Memory B cell (primary cell): ENCODE measurements at places on chromosomes 3 and 15.

DNA sequence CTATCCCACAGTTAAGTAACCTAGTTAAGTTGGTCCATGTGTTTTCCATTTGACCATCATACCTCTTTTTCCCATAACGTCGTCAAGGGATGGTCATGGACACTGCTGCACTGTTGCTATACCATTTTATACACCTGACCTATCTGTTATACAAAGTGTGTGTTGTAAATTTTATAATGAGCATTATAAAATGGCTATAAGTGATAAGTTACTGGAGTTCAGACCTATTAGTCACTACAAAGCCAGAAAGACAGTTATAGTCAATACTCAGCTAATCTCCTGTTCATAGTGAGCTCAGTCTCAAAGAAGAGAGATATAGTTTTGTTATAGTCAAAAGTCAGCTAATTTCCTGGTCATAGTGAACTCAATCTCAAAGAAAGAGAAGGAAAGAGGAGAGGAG, 18.9 kb upstream of the CTNNB1 start:
- DNase-seq: no peak

- no peak for DNase-seq
Measured at GRCh38 chr15:88076328-88076727, 180.2 kb downstream of the NTRK3 start.

DNA sequence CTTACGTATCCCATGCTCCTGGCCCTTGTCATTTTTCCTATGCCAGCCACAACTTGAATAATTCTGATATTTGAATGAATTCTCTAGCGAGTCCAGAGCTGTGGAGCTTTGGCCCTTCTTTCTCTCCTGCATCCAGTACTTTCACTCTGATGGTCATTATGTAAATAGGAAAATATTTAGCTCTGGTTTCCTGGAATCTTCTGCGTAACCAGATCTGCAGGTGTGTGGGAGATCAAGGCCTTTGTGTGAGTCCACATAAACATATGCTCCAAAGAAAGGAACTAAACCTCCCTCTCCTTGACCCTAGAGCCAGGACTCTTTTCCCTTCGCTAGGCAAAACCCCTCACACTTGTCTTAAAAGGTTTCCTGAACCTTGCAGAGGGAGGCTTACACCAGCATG, 132.5 kb upstream of the THBS1 start:
- no peak for DNase-seq

GRCh38 chr15:62802612-62803011, 239.9 kb upstream of the TPM1 start:
- DNase-seq: no peak

DNA sequence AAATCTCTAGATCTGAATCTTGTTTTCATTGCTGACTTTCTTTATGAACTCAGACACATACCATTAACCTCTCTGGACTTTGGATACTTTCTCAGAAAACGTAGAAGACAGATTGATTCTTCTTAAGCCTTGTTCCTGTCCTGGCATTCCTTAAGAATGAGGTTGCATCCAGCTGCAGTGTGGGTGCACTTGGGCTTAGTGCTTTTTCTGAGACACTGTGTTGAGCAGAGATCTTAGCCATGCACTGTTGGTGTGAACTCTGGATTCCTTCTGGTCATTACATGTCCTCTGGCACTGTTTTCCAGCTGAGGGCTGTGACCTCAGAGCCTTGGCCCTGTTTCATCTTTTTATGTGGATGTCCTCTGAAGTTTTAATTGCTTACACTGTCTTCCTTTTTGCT, 428.3 kb downstream of the CNTN4 start:
- no peak for DNase-seq

DNA sequence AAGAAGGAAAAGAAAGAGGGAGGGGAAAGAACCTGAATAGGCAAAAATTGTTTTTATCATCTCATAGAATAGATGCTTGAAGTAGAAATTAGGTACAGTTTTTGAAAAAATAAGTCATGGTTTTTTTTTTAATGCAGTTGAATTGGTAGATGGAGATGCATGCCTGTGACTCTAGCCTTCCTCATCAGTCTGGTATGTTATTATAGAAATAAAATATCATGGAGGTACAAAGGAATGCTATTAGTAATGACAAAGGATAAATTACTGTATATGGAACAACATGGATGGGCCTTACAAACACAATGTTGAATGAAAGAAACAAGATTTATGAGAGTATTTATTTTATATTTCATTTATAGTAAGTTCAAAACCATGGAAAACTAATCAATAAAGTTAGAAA, 162.4 kb upstream of the GALNT15 start:
- no peak for DNase-seq

DNA sequence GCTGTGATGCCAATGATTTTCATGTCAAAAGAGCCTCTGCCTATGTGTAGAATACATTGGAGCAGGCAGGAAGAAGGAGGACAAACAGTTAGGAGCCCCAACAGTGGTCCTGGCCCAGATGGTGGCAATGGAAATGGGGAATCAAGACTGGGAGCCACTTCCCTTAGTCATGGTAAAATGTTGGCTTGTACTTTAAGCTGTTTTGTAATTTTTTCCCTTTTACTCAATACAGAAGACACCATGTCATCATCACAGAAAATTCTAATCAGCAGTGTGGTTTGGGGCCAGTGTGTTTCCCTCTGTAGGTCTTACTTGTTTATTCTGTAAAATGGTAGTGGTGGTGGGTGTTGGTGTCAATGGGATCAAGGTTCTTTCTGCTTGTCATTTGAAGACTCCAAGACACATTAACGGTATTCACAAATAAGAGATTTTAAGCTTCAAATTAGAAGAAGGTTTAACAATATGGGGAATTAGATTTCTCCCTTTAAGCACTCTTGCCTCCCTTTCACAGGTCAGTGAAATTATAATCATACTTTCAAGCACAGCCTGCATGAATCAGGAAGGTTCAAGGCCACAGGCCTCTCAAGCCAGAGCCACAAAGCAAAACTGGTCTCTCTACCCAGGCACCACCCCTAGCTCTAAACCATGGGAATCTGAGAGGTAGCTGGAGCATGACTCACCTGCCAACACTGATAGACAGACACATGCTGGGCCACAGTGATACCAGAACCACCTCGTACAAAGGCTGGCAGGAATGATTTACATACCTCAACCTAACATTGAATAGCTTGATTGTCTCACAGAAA, 24.9 kb downstream of the SIAH2 start:
- DNase-seq: no peak

GRCh38 chr3:14780927-14781507, 37.7 kb upstream of the FGD5 start:
- DNase-seq: no peak

DNA sequence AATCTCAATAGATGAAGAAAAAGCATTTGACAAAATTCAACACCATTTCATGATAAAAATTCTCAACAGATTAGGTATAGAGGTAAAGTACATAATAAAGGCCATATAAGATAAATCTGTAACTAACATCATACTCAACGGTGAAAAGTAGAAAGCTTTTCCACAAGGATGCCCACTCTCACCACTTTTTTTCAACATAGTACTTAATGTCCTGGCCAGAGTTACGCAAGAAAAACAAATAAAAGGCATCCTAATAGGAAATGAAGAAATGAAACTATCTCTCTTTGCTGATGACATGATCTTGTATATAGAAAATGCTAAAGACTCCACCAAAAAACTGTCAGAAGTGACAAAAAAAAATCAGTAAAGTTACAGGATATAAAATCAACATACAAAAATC, 33.0 kb downstream of the THBS1 start:
- no peak for DNase-seq

DNA sequence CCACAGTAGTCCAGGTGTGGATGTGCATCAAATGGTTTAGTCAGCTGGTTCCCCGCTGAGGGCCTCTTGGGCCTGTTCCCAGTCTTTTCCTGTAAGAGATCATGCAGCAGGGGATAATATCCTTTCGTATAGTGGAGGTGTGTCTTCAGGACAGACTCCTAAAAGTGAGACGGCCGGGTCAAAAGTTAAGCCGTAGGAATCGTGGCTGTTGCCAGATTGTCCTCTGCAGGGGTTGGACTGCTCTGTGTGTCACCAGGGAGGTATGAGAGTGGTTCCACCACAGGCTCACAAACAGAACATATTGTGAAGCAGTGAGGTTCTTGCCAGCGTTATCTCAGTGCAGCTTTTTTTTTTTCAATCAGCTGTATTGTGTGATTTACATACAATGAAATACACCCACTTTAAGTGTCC, 95.0 kb downstream of the VGLL4 start:
- no peak for DNase-seq

GRCh38 chr3:190172751-190173150, 52.1 kb upstream of the P3H2 start:
- DNase-seq: no peak

GRCh38 chr3:188530226-188530625, 376.3 kb downstream of the LPP start:
- DNase-seq: no peak

GRCh38 chr15:74783072-74783807, 1.4 kb downstream of the CSK start:
- DNase-seq: no peak

DNA sequence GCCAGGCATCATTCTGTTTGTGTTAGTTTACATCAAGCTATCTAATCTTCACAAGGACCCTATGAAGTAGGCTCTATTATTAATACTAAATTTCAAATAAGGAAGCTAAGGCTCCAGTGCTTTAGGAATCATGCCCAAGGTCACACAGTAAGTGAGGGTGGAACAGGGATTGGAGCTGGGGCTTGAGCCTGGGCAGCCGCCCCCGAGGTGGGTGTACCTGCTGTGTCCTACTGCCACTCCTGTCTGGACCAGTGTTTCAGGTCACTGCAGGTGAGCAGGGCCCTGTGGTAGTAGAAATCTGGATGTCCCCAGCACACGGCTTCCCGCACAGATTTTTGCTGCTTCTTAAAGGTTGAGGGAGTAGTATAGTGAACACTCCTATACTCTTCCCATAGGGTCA, 6.5 kb downstream of the KLF13 start:
- DNase-seq: no peak

GRCh38 chr15:29612096-29612495, 210.2 kb downstream of the TJP1 start:
- DNase-seq: no peak

- DNase-seq: no peak
Measured at GRCh38 chr15:43135351-43135750, 2.0 kb downstream of the TMEM62 start.

DNA sequence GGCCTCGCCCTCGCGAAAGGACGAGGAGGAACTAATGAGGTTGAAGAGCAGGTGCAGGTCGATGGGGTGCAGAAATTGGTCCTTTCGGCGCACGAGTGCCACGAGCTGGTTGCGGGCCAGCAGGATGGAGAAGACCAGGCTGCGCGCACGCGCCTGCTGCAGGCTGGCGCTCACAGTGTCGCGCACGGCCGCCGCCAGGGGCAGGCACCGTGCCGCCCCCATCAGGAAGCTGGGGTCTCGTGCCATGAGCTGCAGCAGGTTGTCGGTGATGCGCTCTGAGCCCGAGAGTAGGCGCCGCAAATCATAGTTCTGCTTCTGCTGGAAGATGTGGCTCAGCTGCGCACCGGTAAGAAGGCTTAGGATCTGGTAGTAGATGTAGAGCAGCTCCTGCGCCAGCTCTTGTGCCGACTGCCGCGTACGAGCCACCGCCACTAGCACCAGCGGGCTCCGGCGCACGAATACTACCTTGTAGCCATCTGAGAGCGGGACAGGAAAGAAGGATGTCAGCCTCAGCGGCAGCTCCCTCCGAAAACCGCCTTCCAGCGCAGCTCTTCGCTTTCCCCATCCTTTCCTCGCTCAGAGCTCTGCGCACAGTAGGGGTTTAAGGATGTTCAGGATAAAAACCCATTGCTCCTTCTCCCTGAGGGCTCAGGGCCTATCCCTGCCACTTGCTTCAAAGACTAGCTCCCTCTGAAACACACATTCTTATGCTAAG, 6.9 kb upstream of the MST1R start:
- no peak for DNase-seq

DNA sequence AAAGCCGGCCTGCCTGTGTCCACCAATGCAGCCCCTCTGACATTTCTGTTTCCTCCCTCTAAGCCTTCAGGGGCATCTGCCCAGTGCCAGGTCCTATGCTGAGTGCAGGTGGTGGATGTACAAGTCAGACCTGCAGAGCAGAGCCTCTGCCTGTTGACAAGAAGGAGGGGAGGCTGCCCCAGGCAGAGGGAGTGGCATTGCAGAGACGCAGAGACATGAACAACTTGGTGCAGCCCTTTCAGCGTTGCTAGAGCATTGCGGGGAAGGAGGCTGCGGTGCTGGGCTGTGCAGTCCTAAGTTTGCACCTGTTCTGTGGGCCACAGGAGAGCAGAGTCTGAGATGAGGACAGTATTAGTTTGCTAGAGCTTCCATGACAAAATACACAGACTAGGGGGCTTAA, 65.2 kb downstream of the LSM3 start:
- DNase-seq: no peak

GRCh38 chr3:32056559-32057290, 49.7 kb upstream of the GPD1L start:
- DNase-seq: no peak

- DNase-seq: no peak
Measured at GRCh38 chr3:61928039-61928438, 366.7 kb downstream of the PTPRG start.

DNA sequence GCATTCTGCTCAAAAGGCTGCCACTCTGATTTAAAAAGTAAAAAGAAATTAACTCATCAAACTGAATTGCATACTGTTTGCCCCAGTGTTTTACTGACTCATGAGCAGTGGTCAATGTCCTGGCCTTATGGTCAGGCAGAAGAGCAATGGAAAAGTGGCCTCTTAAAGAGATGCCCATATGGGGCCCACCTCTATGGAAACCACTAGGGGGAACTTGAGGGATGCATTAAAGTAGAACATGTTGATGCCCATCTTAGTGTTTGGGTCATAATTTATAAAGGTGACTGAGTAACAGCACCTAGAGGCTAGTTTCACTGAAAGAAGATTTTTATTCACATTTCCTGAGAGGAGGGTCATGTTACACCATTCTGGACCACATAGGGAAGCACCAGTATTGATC, 66.5 kb upstream of the RNU6-1 start:
- no peak for DNase-seq

DNA sequence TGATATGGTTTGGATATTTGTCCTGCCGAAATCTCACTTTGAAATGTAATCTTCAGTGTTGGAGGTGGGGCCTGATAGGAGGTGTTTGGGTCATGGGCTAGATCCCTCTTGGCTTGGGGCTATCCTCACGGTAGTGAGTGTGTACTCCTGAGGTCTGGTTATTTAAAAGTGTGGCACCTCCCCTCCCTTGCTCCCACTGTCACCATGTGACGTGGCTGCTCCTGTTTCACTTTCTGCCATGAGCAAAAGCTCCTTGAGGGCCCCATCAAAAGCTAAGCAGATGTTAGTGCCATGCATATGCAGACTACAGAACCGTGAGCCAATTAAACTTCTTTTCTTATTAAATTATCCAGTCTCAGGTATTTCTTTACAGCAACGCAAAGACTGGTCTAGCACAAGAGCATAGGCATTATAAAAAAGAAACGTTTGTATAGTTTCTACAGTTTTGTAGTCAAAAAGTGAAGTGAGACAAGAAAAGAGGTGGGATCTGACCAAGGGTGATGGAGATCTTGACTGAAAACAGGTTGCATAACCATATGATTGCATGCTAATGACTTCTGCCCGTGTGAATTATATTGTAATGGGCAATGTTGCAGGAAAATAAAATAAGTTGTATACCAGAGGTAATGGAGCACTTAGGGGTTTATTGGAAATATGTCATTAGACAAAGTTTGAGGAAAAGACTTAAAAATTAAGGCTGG, 28.5 kb upstream of the CLASP2 start:
- no peak for DNase-seq
